Mesothelial cell of epicardium (in vitro differentiated cells): ENCODE measurements at places on chromosomes 12 and 14. TPM values are rescaled to one million over a fixed set of nuclear protein-coding genes. Genes with fewer than 3 reads are reported as not detected.

Gene SPX
- total RNA-seq, result not detected in 3 replicates

Gene FAIM2
- 0.13 to 0.47 TPM (median 0.29 TPM) in 3 replicates for total RNA-seq

Gene LBHD2
- total RNA-seq, result not detected in 3 replicates

Gene CLEC9A
- total RNA-seq, result not detected in 3 replicates

Gene C14orf132
- 35.4 to 40.6 TPM (median 35.9 TPM) in 3 replicates for total RNA-seq
